ENCODE measurements at places on chromosomes 4 and X. TPM values are rescaled to one million over a fixed set of nuclear protein-coding genes. Genes with fewer than 3 reads are reported as not detected.

GRCh38 chr4:180380733-180381132 is 1862.5 kb upstream of the TENM3 start:
- no peaks in the 10 kb centered on the region for H3K4me1 ChIP-seq
- no peaks in the 10 kb centered on the region for H3K27me3 ChIP-seq
- no peak overlapping the region for H3K4me3 ChIP-seq

- H3K4me1 ChIP-seq, result peaks cover 27% of the 10 kb centered on the region
- H3K4me3 ChIP-seq, result peak overlapping the region; percentile 83
- DNase-seq, result peak; percentile 78
- no peaks in the 10 kb centered on the region for H3K36me3 ChIP-seq
- H3K27ac ChIP-seq, result peak overlapping the region; percentile 31
These were observed 2.3 kb downstream of the MAML3 start for GRCh38 chr4:140151699-140152012.

- peaks cover 10% of the 10 kb centered on the region for H3K4me1 ChIP-seq
- H3K36me3 ChIP-seq, result no peaks in the 10 kb centered on the region
- peaks cover 73% of the 10 kb centered on the region for H3K27me3 ChIP-seq
These were observed 2.2 kb downstream of the SORCS2 start for GRCh38 chr4:7194251-7195140.

GRCh38 chrX:7068939-7069367 is 78.6 kb upstream of the STS start:
- H3K27ac ChIP-seq, result no peak overlapping the region
- no peaks in the 10 kb centered on the region for H3K27me3 ChIP-seq
- no peak overlapping the region for H3K4me3 ChIP-seq
- peaks cover 8% of the 10 kb centered on the region for H3K4me1 ChIP-seq
- no peaks in the 10 kb centered on the region for H3K36me3 ChIP-seq

Gene ARX
- not detected for total RNA-seq
